ENCODE measurements at places on chromosomes 4 and X.

- DNase-seq: no peak
Observed at GRCh38 chr4:8427761-8428287, 12.7 kb downstream of the ACOX3 start.

GRCh38 chr4:184860018-184860779 lies 34.4 kb upstream of the ACSL1 start:
- DNase-seq: no peak

- no peak for DNase-seq
Observed at GRCh38 chr4:82394896-82395295, 21.1 kb upstream of the HNRNPD start.

DNA sequence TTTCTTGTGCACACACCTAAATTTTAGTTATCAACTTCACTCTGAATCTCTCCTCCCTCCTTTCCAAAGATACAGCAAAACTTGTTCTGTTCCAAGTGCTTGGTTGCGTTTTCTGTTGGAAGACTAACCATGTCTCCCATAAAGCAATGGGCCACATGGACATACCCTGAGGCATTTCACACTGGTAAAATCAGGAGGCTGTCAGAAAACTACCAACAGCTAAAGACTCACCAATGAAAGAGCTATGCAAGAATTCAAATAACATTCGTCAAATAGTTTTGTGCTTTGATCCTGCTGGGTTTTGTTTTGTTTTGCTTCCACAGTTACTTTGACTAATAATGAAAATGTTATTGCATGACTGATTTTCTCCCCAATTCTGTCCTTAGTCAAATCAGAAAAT lies 46.0 kb downstream of the PHEX start:
- no peak for DNase-seq

- no peak for DNase-seq
Observed at GRCh38 chr4:53118676-53119075, 247.2 kb downstream of the SCFD2 start.

- no peak for DNase-seq
Observed at GRCh38 chr4:93809773-93810172, 18.8 kb upstream of the ATOH1 start.

- no peak for DNase-seq
Observed at GRCh38 chr4:26044524-26044923, 130.5 kb downstream of the SMIM20 start.

- DNase-seq: no peak
Observed at GRCh38 chr4:175773566-175773965, 38.5 kb downstream of the GPM6A start.

GRCh38 chr4:155941820-155942219 lies 11.8 kb downstream of the CTSO start:
- DNase-seq: no peak

GRCh38 chr4:106704253-106704870 lies 331.8 kb downstream of the DKK2 start:
- DNase-seq: no peak

All from stimulated activated CD4-positive, alpha-beta T cell treated with anti-CD3 and anti-CD28 coated beads, Interleukin-15, amount 100 ng/mL, for 1 hour (primary cell).